ENCODE measurements at places on chromosomes 2 and 18.

GRCh38 chr2:126715111-126715510 lies 59.2 kb downstream of the GYPC start:
- no peak for DNase-seq

DNA sequence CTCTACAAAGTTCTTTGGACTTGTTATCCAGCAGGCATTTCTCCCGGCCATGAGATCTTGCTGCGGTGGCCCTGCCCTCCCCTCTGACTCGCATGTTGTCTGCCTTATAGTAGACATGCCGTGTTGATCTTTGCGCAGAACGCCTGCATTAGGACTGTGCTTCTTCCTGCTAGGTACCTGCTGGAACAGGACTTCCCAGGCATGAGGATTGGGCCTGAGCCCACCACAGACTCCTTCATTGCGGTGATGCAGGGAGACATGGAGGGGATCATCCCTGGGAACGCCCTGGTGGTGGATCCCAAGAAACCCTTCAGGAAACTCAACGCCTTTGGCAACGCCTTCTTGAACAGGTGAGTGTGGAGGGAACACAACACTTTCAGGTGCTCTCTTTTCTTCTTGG lies 10.1 kb downstream of the EHD3 start:
- DNase-seq, result no peak

DNA sequence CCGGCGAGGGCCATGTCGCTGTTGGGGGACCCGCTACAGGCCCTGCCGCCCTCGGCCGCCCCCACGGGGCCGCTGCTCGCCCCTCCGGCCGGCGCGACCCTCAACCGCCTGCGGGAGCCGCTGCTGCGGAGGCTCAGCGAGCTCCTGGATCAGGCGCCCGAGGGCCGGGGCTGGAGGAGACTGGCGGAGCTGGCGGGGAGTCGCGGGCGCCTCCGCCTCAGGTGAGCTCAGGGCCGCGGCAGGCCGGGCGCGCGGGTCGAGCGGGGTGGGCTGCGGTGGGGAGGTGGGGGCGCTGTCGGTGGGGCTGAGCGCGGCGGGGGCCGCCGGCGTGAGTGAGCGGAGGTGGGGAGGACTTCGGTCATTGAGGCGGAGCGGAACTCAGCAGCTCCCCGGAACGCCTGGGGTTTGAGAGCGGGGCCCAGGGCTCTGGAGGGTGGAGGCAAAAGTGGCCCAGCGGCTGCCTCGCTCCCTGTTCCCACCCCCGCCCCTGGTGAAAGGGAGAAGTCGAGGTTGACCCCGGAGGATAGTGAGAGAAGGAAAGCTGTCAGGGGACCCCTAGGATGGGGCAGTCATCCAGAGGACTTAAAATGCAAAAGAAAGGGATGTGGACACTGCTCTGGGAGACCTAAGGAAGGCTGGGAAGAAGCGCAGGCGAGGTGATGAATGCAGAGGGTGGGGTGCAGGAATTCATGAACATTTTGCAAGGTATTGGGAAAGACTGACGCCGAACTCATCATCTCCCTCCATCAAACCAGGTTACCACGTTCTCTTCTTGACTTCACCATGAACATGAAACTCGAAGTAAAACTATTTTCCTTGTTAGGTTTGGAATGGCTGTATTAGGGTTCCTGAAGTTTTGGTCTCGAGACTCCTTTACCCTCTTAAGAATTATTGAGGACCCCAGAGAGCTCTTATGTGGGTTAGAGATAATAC lies 633 bp downstream of the MALT1 start:
- peak; percentile 72 for DNase-seq

- no peak for DNase-seq
These were observed 748 bp upstream of the ZNF804A start for GRCh38 chr2:184597571-184597991.

DNA sequence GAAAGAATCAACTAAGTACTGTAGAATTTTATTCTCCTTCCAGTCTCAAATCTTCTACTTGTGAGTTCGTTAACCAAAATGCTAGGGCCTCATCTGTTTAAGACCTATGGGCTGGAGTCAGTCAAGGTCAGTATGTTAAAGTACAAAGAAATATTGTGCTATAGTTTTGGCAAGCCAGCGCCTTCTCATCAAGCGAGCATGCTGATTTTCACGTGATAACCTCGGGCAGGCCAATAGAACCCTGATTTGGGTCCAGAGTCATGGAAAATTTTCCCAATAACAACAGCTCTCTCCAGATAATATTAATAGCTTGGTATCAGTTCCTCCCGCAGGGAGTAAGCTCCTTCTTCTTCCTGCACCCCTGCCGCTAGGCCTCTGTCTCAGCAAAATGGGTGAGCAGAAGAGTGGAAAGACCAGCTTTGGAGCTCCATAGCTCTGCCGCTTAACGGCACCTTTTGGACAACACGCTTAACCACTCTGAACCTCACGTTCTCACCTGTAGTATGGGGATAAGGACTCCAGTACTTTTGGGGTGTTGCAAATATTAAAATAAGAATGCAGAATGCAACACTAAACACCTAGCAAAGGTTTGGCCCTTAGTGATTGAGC lies 11.7 kb downstream of the CABLES1 start:
- DNase-seq, result no peak

GRCh38 chr2:163011000-163011399 lies 172.4 kb upstream of the KCNH7 start:
- DNase-seq, result no peak

- no peak for DNase-seq
These were observed 55.5 kb downstream of the MAP4K4 start for GRCh38 chr2:101752716-101753616.

DNA sequence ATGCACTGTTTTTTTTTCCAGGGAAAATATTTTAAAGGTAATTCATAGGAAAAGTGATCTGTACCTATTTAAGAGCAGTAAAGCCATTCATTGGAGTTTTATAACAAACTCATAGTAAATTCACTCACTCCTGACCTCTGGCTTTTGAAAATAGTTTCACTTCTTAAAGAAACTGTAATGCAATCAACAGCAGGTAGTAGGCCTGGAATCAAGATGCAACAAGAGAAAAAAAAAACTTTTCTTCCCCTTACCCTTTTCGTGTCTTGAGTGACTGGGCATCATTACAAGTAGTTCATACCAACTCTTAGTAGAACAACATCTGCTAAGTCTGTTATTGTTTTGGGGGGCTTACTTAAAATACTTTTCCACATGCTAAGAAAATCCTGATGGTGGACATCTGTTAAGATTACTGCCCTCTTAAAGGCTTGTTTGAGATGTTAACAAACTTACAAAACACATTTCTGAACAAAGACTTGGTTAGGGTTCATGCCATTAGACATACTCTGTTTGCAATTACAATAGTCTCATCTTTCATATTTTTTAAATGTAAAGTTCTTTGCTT lies 164.1 kb upstream of the FOSL2 start:
- no peak for DNase-seq
